Hypothalamus (tissue), 51 donors: ENCODE measurements at places on chromosomes 4 and X.

DNA sequence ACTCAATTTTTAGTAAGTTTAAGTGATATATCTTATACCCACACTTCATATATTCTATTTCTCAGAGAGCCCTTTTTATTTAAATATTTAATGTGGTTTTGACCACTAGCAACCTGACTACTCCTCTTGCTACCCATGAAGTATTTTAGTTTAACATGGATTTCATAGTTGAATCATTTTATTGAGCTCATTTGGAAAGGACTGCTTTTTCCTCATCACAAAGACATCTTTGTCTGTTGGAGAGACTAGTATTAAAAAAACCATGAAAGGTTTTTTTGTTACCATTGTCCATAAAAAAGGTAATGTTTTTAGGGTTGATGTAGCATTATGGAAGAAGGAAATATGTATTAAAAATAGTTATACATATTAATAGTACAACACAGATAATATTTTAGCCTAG, 139.5 kb downstream of the RAPGEF2 start:
- DNase-seq, result no peak

GRCh38 chr4:114874321-114874720, 239.1 kb downstream of the NDST4 start:
- DNase-seq, result no peak

- no peak for DNase-seq
These were observed 129.6 kb upstream of the RASGEF1B start for GRCh38 chr4:81601358-81601694.

DNA sequence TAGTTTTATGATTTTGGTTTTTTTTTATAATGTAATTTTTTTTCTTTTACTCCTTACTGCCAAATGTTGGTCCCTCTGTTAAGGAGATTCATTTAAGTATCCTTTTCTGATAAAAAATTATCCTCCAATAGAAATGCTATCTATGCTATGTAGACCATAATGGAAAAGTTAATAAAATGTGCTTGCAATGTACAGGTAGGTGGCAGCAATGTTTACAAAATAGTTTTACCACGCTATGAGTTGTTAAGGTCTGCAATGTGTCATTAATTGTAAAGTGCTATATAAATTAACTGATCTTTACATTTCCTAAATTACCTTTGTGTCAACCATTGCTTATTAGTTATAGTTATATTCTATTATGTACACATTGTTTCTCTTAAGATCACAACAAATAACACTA, 3.8 kb upstream of the CENPC start:
- DNase-seq, result no peak

DNA sequence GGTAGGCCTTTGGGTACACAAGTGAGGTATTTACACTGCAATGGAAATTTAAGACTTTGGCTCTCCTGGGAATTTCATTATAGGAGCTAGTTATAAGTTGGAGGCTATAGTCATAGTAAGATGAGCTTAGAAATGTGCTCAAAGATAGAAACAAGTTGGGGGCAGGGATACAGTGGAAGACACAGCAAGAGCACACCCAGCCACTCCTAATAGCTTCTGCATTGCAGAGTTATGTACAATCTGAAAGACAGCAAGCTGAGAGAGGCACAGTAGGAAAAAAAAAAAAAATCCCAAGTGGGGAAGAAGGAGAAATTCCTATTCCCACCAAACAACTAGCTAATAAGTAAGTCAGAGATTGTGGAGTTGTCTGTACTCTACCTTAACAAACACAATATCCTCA, 41.9 kb upstream of the TAF9B start:
- no peak for DNase-seq

GRCh38 chrX:129144172-129145038, 378.9 kb downstream of the SMARCA1 start:
- DNase-seq, result no peak

DNA sequence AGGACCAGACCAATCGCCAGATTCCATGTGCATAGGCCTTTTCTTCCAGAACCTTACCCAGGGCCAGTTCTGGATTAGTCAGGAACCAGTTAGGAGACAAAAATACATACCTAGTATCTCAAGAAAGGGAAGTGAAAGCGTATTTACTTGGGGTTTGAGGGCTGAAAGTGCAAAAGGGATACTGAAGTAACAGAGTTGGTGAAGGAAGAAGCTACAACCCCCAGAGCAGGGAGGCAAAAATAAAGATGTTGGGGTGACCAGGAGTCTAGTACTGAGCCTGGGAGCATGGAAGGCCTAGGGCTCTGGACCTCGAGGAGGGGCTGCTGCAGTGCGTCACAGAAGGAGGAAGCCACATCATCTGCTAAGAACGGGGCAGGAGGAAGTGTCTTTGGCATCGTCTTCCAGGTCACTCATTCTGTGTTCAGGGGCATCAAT, 38.3 kb downstream of the TKTL1 start:
- no peak for DNase-seq

DNA sequence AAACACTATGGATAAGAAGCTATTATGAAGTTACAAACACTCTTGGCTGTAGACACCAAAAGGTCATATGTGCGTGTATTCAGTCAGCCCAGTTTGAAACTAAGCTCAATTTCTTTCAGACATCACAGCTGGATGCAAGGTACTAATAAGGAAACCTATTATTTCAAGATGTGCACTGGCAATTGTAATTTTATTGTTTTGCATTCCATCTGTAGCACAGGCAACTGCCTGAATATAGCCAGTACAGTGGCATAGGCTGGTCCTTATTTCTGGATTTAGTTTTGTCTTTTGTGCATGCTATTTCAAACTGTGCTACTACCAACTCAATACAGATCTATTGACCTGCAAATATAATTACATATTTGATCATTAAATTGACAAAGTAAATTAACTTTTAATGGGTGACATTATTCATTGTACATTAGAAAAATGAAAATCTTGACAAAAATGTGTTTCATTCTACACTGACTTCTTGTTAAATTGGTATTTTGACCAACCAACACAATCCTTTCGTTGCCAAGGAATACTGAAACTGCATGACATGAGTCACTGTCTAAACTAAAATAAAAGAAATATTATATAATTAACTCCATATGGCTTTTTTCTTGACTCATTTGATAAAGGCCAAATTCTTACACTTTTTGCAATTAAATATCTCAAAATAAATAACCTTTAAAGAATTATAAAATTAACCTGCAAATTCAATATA, 594.3 kb upstream of the ADGRL3 start:
- no peak for DNase-seq
